GM12878 (cell line): ENCODE measurements at places on chromosomes 16 and 17. TPM values are rescaled to one million over a fixed set of nuclear protein-coding genes. Genes with fewer than 3 reads are reported as not detected.

- no peak overlapping the region for H3K27ac ChIP-seq
- no peak for DNase-seq
- H3K4me1 ChIP-seq = no peaks in the 10 kb centered on the region
- no peaks in the 10 kb centered on the region for H3K27me3 ChIP-seq
- no peak overlapping the region for H3K4me3 ChIP-seq
These were observed 9.5 kb downstream of the ABCA9 start for GRCh38 chr17:69050999-69051775.

- DNase-seq = no peak
- no peaks in the 10 kb centered on the region for H3K36me3 ChIP-seq
- H3K27me3 ChIP-seq = no peaks in the 10 kb centered on the region
- no peak overlapping the region for H3K27ac ChIP-seq
- no peaks in the 10 kb centered on the region for H3K4me1 ChIP-seq
These were observed 84.9 kb upstream of the RPH3AL start for GRCh38 chr17:437545-437944.

DNA sequence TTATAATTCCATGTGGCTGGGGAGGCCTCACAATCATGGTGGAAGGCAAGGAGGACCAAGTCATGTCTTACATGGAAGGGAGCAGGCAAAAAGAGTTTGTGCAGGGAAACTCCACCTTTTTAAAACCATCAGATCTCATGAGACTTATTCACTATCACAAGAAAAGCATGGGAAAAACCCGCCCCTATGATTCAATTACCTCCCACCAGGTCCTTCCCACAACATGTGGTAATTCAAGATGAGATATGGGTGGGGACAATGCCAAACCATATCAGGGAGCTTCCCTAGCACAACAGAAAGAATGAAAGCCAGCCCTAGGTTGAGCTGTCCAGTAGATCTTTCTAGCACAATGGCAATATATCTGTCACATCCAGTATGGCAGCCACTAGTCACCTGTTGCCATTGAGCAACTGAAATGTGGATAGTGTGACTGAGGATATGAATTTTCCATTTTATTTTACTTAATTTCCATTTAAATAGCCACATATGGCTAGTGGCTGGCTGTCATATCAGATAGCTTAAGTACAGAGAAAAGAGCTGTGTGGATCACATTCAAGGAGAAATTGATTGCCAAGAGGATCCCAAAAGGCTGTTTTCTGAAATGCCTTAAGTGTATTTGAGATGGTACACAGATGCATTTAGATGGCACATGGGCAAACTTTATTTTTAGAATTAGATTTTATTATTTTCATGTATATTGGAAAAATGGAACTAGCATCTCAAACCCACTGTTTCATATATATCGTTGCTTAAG, 273.0 kb downstream of the GRIN2A start:
- H3K27me3 ChIP-seq = no peaks in the 10 kb centered on the region
- peak overlapping the region; percentile 27 for H3K27ac ChIP-seq
- no peak overlapping the region for H3K4me3 ChIP-seq
- H3K4me1 ChIP-seq = peaks cover 19% of the 10 kb centered on the region
- DNase-seq = no peak

- H3K36me3 ChIP-seq = no peaks in the 10 kb centered on the region
- H3K27ac ChIP-seq = no peak overlapping the region
- peaks cover 8% of the 10 kb centered on the region; the same call in 1 of the 2 replicates for H3K4me1 ChIP-seq
- no peak for DNase-seq
- no peak overlapping the region for H3K4me3 ChIP-seq
These were observed 459.0 kb downstream of the XYLT1 start for GRCh38 chr16:17011712-17012111.

DNA sequence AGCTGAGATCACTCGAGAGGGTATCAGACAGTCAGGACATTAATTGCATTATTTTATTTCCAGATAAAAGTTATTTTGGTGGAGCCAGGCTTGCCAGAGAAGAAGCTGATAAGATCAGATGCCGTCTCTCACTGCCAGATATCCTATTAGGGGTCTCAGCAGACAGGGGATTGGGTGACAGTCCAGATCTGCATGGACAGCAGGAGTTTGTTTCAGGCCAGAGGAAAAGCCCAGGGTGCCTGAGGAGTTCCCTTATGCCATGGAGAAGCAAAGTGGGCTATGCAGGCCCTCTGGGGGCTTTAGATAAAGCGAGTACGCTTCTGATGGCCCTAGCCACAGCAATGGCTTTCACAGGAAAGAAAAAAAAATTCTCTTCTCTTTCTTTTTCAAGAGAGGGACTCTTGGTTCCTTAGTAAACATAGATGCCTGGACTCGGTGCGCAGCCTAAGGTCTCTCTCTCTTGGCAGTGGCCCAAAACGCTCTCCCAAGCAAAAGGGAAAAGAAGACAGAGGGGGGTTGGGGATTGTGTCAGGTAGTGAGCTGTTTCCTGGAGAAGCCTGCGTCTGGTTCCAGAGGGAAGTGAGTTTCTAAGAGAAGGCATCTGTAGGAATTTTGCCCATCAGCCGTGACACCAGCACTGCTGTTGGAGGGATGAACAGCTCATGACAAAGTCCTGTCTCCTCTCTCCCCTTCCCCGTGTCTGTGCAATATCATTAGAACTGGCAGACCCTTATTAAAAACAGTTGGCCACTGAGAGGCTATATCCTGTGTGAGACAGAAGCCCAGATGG, 166.3 kb upstream of the FOXF1 start:
- H3K4me1 ChIP-seq = no peaks in the 10 kb centered on the region
- H3K27me3 ChIP-seq = peaks cover 7% of the 10 kb centered on the region
- DNase-seq = no peak
- H3K27ac ChIP-seq = no peak overlapping the region
- H3K36me3 ChIP-seq = no peaks in the 10 kb centered on the region
- no peak overlapping the region for H3K4me3 ChIP-seq

DNA sequence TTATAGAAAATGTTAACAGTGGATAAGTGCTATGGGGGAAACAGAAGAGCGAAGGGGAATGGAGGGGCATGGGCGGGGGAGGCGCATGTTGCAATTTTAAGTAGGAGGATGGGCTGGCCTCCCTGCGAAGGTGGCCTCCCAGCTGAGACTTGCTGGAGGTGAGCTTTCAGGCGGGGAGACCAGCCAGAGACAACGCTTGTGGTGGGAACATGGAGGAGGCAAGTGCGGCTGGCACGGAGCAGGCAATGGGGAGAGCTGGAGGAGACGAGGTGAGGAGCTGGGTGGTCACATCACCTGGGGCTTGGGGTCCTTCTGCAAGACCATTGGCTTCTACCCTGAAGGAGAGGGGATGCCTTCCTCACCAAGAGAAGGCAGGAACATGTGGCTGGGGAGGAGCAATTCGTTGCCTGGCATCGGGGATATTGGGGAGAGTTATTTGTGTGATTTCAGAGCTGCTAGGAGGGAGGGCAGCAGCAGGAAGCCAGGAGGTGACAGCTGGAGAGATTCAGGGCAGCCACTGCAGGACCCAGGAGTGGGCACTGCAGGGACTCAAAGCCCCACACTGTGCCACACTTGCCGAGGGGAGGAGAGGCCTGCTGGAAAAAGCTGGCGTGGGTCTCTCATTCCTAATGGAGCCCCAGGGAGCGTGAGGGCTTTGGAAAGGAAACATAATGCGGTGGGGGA, 34.4 kb downstream of the PMFBP1 start:
- H3K36me3 ChIP-seq = no peaks in the 10 kb centered on the region
- no peak for DNase-seq
- no peaks in the 10 kb centered on the region for H3K4me1 ChIP-seq
- H3K27me3 ChIP-seq = no peaks in the 10 kb centered on the region
- no peak overlapping the region for H3K27ac ChIP-seq

Gene SALL1
- 0.08 TPM in 1 of 2 replicates, not detected in the other for total RNA-seq

Gene KRTAP3-1
- not detected in 2 replicates for total RNA-seq

Gene EDC4
- total RNA-seq = 71.7 and 78.5 TPM in 2 replicates

Gene SRRM2
- 420 and 483 TPM in 2 replicates for total RNA-seq

Gene SPATA32
- total RNA-seq = 0.13 and 0.21 TPM in 2 replicates

Gene AXIN2
- 7.2 and 7.8 TPM in 2 replicates for total RNA-seq

Gene LCAT
- 8.2 and 11.7 TPM in 2 replicates for total RNA-seq

Gene TMEM219
- total RNA-seq = 56.4 and 59.6 TPM in 2 replicates
